ENCODE measurements at places on chromosomes 6 and 20.

- no peak for DNase-seq
Observed at GRCh38 chr6:105644073-105644489, 241.2 kb upstream of the PREP start.

DNA sequence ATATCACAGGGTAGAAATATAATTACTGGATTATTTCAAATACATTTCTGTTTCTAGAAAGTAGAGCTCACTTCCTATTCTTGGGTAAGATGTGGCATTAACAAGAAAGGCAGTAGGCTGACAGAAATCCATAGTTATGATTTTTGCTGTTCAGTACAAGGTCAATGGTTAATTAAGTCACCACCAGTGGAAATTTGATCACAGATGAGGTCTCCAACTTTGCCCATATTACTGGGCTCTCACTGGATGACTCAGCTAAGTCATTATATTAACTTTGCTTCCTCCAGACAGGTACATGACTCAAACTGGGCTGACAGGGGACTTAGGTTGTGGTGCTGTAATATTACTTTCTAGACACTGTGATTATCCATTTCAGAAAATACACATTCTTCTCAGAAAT, 212.4 kb downstream of the GRIK2 start:
- no peak for DNase-seq

- peak; percentile 73 for DNase-seq
Observed at GRCh38 chr6:6724539-6725467, 136.3 kb downstream of the LY86 start.

DNA sequence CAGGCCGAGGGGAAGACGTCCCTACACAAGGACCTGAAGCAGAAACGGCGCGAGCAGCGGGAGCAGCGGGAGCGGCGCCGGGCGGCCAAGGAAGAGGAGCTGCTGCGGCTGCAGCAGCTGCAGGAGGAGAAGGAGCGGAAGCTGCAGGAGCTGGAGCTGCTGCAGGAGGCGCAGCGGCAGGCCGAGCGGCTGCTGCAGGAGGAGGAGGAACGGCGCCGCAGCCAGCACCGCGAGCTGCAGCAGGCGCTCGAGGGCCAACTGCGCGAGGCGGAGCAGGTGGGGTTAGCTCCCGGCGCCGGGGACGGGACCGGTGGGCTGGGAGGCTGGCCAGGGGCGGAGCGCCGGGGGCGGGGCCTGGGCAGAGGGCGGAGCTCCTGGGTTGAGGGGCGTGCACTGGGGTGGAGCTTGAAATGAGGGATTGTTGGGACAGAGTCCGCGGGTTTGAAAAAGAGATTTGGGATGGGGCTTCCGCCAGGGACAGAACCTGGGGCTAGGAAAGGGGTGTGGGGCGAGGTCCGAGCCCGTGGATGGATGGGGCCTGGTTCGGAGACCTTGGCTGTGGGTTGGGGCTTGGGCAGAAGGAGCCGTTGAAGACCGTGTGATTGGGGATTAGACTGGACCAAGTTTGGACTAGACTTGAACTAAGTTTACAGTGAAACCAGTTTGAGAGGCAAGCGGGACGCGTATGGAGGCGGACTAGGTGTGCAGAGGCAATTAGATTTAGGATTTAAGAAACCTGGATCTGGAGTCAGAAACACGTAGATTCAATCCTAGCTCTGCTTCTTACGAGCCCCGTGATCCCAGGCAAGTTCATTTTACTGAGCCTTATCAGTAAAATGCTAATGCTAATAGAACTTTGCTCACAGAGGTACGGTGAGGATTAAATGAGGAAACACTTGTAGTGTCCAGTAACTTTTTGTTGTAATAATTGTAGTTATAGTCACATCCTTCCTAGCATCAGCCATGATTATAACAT, 20.9 kb downstream of the DEF6 start:
- DNase-seq, result no peak

All from activated T-cell treated with anti-CD3 and anti-CD28 coated beads, Interleukin-2, amount 50 U/mL, for 24 hours (primary cell).